Epithelial cell of esophagus (primary cell): ENCODE measurements at places on chromosomes 4 and X.

GRCh38 chr4:110216129-110216528 is 17.7 kb upstream of the ELOVL6 start:
- peak; percentile 34 for DNase-seq

GRCh38 chr4:76614589-76614988 is 179.6 kb downstream of the SHROOM3 start:
- no peak for DNase-seq

GRCh38 chrX:19723427-19723826 is 164.0 kb downstream of the SH3KBP1 start:
- peak; percentile 30 for DNase-seq

- DNase-seq: no peak
These were observed 83.2 kb downstream of the CXXC4 start for GRCh38 chr4:104411502-104411901.

DNA sequence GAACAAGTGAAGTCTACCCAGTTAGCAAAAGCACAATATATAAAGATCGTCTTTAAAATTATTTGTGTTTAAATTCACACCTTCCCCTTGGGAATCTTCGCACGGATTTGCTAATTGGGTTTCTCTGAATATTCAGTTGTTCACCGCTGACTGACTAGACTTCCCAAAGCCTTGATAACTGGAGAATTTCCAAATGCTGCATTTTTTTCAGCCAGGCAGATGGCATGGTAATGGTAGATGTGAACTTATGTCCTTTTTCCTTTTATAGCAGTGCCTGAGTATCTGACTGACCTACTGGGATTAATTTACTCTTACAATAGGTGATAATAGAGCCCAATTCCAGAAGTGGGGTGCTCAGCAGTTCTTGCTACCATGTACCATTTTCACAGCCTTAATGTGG is 548.1 kb downstream of the PACRGL start:
- DNase-seq: no peak

DNA sequence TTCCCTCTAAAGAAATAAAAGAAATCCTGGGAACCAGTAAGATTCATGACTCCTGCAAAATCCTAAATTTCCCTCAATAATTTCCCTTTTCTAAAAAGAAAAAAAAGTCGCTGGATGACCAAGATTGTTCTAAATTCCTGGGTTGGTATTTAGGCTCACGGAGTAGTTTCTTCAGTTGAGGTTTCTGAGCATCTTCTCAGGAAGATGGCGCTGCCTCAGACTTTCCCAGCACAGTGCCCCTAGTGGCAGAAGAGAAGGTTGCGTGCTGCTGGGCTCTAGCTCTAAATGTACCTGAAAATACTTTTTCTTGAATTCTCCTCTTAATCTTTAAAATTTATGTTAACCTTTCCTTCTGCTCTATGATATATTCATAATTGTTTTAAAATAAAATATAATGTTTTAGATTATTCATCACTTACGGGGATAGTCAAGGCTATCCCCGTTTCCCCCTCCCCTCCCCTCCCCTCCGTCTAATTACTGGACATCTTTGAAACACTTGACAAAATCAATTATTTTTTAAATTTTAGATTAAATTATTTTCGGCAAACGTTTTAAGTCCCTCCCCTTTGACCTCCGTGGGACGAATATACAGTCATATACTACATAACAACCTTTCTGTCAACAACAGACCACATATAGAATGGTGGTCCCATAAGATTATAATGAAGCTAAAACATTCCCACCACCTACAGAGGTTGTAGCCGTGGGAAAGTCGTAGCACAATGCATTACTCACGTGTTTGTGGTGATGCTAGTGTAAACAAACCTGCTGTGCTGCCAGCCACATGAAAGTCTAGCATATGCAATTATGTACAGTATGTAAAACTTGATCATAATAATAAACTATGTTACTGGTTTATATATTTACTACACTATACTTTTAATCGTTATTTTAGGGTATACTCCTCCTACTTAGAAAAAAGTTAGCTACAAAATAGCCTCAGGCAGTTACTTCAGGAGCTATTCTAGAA is 41.0 kb upstream of the GATB start:
- DNase-seq: peak; percentile 65

DNA sequence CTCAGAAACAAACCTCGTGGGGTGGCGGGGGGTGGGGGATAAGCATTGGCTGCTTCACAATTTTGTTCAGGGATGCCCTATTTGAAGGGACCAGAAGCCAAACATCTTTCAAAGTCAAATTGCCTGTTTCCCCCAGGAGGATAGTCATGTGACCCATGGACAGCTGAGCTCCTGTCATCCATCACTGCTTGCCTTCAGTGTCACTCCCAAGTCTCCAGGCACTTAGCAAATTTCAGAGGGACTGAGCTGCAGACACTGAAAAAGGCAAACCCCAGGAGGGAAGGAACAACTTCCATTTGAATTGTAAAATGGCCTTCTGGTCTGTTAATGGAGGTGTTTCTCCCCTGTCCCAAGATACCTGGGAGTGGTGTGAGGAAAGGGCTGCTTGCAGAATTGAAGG is 73.4 kb downstream of the FRMPD3 start:
- no peak for DNase-seq

- no peak for DNase-seq
These were observed 92.1 kb downstream of the SLC9A7 start for GRCh38 chrX:46666831-46667230.

DNA sequence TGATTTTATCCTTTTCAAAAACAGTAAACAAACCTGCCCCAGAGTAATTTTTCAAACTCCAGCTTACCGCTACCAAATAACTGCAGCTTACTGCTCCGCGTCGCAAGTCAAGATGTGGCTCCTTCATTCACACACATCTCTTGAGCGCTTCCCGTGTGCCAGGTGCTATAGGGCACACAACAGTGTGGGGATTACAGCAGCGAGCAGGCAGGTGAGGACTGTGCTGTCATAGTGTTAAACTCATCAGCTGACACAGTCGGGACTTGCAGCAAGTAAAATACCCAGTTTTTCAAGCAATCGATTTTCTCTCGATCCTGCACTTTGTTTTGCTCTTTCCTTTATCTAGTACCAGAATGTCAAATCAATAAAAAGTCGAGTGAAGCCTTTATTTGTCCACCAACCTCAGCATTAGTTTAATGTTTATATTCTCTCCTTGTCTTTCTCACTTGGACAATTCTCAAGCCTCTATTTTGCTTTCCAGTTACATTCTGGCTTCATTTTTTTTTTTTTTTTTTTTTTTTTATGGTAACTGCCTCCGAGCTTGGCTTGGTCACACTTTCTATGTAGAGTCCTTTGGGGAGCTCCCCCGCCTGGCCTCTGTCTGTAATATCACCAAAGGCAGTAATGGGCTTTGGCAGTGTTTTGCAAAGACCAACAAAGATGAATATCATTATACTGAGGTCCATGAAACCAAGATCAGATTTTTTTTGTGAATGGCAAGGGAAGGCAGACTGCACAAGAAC is 8.3 kb upstream of the ASB5 start:
- DNase-seq: peak; percentile 70

- DNase-seq: no peak
These were observed at the start of gene MAGEB18 for GRCh38 chrX:26138274-26138673. MAGEB18 (plus strand) TSS chrX:26138343; CDS start chrX:26138986, 643 bp downstream.

- no peak for DNase-seq
These were observed 210.6 kb downstream of the DTHD1 start for GRCh38 chr4:36492041-36492440.

- DNase-seq: no peak
These were observed 99.8 kb downstream of the LARP7 start for GRCh38 chr4:112736718-112737135.

DNA sequence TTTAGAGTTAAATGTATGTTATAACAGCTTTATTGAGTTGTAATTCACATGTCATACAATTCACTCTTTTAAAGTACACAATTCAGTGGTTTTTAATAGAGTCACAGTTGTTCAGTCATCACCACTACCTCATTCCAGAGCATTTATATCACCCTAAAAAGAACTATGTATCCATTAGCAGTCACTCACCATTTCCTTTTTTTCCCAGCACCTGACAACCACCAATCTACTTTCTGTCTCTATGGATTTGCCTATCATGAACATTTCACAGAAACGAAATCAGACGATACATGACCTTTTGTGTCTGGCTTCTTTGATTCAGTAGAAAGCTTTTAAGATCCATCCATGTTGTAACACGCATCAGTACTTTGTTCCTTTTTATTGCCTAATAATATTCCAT is 52.9 kb upstream of the FRAS1 start:
- DNase-seq: peak; percentile 72
